NCI-H2029 treated with DMSO at 0.1 percent for 48 hours (cell line): ENCODE measurements at places on chromosomes 1 and 21.

- DNase-seq: no peak
These were observed 109.8 kb downstream of the ELAVL4 start for GRCh38 chr1:50218344-50219120.

GRCh38 chr1:160520999-160521398, 2.1 kb downstream of the SLAMF6 start:
- DNase-seq: no peak

DNA sequence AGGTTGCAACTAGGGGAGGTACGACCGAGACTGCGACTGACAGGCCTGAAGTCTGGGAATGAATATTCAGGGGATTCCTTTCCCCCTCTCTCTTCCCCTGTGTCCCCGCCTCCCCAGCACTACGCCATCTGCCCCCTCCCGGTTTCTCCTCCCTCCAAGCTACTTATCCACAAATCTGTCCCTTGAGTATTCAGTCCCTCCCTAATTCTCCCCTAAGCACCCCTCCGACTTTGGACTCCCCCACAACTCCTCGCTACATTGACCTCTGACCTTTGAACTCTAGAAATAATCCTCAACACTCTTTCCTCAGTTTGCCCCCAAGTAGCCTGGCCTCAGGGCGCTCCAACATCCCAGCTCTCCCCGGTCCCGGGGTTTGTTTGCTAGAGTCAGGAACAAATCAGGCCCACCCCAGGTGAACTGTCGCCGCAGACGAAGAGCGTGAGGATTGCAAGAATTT, 393 bp downstream of the LYSMD1 start:
- DNase-seq: no peak

DNA sequence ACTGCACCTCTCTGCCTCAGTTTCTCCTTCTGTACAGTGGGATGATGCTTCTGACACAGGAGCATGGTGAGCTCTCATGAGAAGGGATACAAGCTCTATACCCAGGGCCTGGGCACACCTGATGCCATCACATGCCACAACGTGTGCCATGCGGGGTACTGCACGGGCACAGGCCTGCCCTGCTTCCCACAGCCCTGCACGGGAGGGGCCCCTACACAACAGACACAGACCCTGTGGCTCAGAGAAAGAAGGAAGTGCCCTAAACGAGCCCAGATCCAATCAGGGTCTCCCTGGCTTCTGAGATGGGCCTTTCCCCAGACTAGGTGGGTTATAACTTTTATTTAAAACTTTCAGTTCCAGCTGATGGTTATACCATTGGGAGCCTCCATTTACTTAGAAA, 24.6 kb downstream of the C2CD2 start:
- DNase-seq: no peak

GRCh38 chr1:156153362-156153761, at the start of gene SEMA4A:
TSS of gene SEMA4A (plus strand) at chr1:156153585. CDS start at chr1:156154579, 994 bp downstream.
- DNase-seq: no peak

DNA sequence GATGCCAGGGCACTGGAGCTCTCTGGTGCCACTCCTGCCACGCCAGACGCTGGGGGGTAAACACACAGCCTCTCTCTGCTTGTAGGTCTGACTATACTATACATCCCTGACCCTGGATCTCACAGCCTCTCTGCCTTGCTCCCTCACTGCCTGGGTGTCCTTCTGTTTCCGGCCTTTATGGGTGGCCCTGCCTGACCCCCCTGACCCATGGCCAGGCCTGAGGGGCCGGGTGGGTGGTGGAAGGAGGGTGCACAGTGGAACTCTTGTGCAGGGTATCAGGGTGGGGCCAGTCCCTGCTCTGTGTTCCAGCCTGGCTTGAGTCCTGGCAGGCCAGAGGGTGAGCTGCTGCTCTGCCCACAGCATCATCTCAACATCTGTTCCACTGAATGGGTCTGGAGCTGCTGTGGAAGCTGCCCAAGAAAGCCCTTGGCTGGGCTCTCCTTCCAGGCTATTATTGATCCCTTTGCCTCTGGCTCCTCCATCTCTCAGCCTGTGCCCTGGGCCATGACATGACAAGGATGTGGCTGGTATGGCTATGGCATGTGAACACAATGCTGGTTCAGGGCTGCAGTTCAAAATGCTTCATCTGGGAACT, 17.2 kb upstream of the SYNC start:
- no peak for DNase-seq

- no peak for DNase-seq
These were observed 25.2 kb downstream of the KIFAP3 start for GRCh38 chr1:170049176-170049800.

GRCh38 chr1:81876901-81877733, 76.4 kb downstream of the ADGRL2 start:
- DNase-seq: peak; percentile 18

DNA sequence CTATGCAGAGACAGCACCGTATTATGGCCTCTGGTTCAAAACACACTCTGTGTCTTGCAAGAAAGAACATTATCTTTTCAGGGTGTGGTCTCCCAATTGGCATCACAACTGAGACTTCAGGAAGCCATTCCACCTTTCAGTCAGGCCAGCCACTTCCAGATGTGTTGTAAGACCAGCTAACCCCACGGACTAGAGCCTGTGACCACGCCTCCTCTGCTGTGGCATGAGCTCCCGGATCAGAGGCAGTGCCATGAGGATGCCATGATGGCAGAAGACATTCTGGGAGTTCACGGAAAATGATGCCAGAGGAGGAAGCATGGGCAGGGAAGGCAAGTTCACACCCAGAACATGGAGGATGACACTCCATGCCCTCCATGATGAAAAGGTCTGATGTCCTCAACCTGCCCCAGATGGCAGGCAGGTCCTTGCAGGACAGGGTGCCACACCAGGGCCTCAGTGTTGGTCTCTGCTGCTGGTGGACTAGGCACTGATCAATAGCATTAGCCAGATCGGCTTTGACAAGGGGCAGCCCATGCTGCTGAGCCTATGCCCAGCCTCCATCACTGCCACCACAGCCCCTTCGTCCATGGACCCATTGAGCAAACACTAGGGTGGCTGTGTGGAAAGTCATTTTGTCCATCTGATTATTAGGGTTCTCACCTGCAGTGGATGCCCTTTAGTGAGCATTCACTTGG, 341.6 kb downstream of the MATN1 start:
- no peak for DNase-seq

GRCh38 chr1:198253259-198253658, 96.5 kb downstream of the NEK7 start:
- DNase-seq: no peak

DNA sequence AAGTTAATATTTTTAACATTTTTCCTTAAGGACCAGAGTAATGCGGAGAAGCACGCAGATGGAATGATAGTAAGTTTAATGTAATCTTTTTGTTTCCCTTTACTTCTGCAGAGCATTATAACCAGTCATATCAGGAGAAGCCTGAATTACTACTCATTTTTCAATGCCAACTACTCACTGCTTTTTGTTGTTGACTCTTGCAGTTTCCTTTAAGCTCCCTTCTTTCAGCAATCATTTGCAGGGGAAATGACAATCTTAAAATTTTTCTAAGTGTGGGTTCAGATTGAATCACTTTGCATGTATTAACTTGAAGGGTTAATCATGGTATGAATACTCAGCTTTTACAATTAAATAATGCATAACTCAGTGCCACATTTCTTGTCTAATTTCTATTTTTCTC, 122.2 kb downstream of the NRDC start:
- no peak for DNase-seq

DNA sequence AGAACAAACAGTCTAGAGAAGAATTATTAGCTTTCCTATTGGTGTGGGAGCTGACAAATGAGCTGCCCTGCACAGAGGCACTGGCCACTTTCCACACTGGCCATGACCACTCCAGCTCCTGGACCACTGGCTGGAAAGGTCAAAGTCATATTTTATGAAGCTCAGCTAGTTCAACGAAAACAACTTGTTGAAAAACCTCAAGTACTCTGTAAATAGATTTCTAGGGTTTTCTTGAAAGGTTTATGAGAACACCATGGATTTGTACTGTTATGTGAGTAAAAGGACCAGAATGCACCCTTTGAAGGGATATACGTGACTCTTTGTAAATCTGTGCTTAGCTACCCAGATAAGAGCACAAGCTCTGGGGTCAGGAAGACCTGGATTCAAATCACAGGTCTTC, 54.5 kb upstream of the FGGY start:
- DNase-seq: no peak

- no peak for DNase-seq
These were observed 13.0 kb downstream of the ATP1A1 start for GRCh38 chr1:116386042-116386441.

- DNase-seq: no peak
These were observed 188.1 kb downstream of the TNR start for GRCh38 chr1:175555266-175555665.

DNA sequence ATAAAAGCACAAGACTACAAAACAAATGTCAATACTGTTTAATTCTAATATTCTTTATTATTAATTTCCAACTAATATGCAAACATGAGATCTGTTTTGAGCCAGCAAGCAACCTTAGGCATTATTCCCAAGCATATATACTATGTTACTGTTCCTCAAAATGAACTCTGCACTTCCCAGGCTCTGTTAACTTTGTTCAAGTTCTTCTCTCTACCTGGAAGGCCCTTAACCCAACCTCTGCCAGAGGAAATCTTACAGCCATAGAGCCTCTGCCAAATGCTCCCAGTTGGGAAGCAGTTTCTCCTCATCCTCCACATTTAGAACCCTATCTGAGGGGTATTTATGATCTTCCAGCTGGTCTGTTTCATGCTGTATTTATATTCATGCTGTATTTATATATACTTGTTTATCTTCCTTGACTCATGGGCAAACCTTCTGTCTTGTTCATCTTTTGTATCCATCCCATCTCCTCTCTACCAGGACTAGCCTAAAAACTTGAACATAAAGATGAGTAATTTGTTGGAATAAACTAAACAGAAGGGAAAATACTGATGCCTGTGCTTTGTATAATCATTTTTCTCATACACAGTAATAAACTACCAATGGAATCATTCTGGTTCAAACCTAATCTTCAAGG, 5.3 kb downstream of the IVNS1ABP start:
- DNase-seq: no peak

- DNase-seq: no peak
These were observed 104.8 kb upstream of the SLC44A3 start for GRCh38 chr1:94715321-94715720.

DNA sequence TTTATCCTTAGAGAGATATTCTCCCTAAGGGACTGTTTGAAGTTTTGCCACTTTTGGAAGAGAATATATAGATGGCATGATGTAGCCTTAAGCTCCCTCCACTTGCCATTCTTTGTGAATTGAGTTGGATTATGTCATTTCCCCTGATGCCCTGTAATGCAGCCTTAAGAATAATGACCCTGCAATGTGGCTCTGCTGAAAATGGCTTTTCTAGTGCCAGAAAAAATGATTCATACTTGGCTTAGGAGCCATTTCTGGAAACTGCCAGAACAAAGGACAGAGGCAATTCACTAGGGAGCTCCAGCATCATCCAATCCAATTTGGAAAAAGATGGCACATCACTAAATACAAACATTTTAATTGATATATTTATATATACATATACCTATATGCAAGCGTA, 265.3 kb downstream of the SPATA17 start:
- DNase-seq: no peak

DNA sequence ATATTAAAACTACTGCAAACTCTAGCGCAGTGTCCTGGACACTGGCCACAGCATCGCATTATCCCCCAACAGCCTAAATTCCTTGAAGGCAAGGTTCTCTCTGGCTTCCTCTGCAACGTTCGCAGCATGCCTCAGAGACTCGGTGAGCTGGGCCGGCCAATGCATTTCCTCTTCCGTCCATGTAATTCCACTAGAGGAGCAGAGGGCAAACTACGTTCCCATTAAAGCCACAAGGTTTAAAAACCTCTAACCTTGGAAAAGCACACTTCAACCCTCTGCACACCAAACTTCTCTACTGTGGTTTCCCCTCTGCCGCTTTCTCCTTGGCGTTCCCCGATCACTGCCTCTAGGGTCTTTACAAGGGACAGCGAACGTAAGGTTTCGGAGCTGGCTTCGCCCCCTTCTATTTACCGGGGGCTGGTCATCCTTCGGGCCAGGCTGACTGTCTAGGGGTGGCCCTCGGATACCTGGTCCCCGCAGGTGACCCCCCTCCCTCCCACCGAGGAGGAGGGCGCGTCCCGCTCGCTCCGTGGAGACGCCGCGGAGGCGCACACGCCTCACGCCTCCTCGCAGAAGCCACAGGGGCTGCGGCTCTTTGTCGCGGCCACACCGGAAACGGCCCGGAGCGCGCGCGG, 456 bp upstream of the SMYD2 start:
- peak; percentile 22 for DNase-seq

DNA sequence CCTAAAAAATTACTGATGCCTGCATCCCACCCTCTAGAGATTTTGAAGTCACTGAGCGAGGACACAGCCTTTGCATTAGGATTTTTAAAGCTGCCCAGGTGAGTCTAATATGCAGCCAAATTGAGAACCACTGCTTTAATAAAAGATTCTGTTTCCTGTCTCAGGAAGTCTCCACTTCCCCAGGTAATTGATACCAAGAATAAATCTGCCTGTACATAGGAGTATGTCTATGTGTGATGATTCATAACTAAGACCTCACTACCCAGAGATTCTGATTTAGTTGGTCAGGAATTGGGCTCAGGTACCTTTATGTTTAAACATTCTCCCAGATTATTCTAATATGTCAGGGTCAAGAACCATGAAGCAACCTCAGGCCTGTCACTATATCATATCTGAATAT, 108.8 kb upstream of the ARTN start:
- no peak for DNase-seq

- no peak for DNase-seq
These were observed 537.2 kb upstream of the TMPRSS15 start for GRCh38 chr21:18940791-18941190.

DNA sequence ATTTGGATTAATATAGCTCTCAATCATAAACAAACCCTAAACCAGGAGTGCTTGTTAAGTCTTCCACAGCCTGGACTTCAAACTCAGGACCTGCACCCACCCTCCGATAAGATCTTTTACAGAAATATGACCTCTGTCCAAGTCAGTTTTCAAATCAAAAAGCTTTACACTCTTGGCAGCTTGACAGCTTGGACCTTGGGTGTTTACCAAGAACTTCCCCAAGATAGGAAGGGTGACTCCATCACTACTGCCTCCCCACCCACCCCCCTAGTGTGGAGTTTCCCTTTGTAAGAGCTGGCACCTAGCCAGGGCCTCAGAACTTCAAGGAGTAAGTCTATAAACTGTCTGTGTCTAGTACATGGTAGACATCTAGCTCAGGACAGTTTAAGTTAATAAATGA, 9.6 kb downstream of the BCAR3 start:
- DNase-seq: no peak

GRCh38 chr21:22871692-22872091, 1873.5 kb downstream of the NCAM2 start:
- no peak for DNase-seq

DNA sequence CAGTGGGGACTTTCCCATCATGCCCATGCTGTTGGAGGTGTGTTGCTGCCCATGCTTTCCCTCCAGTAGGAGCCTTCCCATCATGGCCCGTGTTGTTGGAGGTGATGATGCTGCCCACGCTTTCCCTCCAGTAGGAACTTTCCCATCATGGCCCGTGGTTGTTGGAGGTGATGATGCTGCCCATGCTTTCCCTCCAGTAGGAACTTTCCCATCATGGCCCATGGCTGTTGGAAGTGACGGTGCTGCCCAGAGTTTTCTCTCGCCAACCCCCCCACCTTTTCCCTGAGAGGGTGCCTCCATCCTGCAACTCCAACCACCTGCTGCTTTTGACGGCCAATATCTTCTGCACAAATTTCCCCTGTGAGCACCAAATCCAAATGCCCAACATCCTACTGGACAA, 205.7 kb downstream of the TOMM20 start:
- DNase-seq: no peak
